ENCODE measurements at places on chromosomes 3 and 15. TPM values are rescaled to one million over a fixed set of nuclear protein-coding genes. Genes with fewer than 3 reads are reported as not detected.

- DNase-seq = no peak
Observed at GRCh38 chr15:75570126-75570845, 8.8 kb downstream of the PTPN9 start.

- peak; percentile 80 for DNase-seq
Observed at GRCh38 chr15:68700455-68701123, 120.1 kb downstream of the ANP32A start.

DNA sequence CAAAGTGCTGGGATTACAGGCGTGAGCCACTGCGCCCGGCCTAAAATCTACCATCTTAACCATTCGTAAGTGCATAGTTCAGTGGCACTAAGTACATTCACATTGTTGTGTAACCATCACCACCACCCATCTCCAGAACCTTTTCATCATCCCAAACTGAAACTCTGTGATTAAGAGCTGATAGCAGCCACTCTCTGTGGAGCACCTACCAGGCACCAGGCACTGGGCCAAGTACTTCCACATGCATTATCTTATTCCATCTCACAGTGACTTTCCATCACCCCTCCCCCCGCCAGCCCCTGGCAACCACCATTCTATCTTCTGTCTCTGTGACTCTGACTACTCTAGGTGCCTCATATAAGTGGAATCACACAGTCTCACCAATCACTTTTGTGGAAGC lies 2.3 kb upstream of the INSYN1 start:
- DNase-seq = no peak

DNA sequence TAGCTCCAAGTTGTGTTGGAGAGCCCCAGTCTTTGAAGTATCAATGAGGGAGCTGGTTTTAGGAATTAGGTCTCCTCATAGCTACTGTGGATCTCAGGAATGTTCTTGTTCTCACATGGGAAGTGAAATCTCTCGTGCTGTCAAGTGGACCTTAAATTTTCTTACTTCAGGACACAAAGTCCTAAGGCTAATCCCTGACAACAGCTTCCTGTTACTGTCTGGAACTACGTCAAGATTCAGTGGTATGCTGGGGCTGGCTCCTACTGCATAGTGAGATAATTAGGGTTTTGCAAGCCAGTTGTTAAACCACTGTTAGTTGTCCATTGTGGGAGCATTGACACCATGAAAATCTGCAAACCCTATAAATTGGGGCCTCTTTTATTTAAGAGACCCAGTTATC lies 22.8 kb downstream of the MESP1 start:
- no peak for DNase-seq

DNA sequence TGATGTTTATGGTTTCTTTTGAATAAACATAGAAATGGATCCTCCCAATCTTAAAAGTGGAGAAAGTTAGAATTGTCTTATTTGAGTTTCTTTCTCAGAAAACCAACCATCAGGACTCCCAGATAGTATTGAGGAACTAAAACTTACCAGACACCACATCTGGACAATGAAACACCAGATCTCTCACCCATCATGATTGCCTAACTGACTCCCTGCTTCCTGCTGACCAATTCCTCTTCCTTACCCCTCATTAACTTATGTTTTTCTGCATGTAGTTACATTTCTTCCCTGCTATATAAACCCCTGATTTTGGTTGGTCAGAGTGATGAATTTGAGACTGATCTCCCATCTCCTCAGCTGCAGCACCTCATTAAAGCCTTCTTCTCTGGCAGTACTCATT lies 242.0 kb upstream of the SETMAR start:
- no peak for DNase-seq

The RETNLB gene
- total RNA-seq = not detected

The SV2B gene
- 4.1 TPM for total RNA-seq
